ENCODE measurements at places on chromosomes 6 and 20.

DNA sequence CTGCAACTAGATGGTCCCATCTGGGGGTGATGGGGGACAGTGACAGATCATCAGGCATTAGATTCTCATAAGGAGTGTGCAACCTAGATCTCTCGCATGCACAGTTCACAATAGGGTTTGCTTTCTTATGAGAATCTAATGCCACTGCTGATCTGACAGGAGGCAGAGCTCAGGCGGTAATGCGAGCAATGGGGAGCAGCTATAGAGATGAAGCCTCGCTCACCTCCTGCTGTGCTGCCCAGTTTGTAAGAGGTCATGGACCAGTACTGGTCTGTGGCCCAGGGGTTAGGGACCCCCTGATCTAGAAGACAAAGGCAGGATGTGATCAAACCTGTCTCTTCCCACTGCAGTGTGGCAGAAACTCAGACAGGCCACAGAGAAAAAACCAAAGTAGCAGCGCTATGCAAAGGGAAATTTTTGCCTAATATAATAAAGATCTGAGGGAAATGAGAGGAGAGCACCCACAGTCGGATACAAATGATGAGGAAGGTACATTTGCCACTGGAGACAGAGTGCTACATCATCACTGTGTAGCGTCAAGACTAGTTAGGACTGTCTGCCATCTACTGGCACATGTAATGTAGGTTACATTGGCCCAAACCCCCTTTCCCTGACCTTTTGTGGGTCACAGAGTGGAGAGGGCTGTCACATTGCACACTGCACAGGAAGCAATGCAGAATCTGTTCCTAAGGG is 4.1 kb upstream of the LY86 start:
- no peak for DNase-seq

DNA sequence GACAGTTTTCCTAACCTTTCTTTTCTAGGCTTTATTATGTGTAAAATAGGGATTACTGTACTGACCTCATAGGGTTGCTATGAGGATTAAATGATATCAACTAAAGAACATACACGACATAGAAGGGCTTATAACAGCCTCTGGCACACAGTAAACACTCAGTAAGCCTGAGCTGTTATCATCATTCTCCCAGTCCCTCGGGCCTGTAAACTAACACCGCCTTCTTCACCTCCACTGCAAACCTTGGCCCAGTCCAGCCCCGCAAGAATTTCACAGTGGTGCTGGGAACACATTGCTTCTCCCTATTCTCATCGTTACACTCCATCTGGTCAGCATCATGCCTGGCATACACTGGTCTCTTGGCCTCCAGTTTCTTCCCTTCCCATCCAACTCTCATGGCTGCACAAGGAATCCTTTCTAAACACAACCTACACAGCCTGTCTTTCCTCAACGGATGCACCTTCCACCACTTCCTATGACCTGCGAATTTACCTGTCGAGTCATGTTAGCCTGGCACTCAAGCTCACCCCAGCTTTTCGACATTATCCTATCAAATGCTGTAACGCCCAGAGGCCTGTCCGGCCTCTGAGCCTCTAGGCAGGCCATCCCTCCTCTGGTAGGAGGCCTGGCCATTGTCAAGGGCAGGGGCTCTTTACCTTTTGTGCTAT is 92.1 kb downstream of the FYN start:
- DNase-seq, result no peak

DNA sequence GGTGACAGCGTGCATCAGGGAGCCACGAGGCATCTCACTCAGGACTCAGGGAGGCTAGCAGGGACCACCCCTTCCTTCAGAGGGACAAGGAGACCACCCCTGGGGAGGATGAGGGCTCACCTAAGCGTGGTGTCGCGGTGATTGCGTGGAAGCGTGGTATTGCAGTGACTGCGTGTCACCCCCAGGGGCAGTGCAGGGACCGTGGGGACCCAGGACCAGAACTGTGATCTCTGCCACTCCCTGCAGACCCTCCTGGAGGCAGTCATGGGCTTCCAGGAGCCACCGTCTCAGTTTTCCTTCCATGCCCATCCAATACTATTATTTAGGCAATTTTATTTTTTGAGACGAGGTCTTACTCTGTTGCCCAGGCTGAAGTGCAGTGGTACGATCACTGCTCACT is 147.1 kb downstream of the TAF4 start:
- DNase-seq, result no peak

- no peak for DNase-seq
Observed at GRCh38 chr6:77740380-77740779, 87.5 kb downstream of the MEI4 start.

DNA sequence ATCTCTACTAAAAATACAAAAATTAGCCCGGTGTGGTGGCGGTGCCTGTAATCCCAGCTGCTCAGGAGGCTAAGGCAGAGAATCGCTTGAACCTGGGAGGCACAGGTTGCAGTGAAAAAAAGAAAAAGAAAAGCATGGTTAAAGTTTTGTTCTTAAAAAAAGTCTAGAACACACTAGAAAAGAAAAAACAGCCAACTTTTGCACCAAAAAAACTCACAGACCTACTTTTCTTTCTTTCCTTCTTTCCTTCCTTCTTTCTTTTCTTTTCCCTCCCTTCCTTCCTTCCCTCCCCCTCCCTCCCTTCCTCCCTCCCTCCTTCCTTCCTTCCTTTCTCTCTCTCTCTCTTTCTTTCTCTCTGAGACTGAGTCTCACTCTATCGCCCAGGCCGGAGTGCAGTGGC is 204.4 kb downstream of the BTBD9 start:
- DNase-seq, result no peak
